ENCODE measurements at places on chromosomes 1 and 21.
A peak's percentile ranks its signal among the peaks of the same experiment; 100 is the strongest.

DNA sequence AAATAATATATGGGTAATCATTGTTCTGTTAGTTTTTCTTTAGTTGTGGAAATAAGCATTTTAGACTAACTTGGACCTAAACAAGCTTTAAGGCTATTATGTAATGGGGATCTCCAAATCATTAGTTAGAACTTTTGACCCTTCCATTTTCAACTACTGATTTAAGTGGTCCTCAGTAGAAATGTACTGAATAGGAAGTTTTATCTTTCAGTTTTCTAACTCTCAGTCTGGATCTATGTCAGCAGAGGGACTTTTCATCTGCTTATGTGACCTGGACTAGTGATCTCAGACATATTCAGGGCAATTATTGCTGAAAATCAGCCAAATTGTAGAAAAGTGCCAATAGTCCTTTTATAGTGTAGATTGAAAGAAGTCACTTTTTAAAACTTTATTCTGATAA is 56.0 kb downstream of the SASS6 start:
- DNase-seq, result no peak

GRCh38 chr1:228074954-228075730 is 7.4 kb upstream of the ARF1 start:
- no peak for DNase-seq

GRCh38 chr1:198620951-198621824 is 17.7 kb upstream of the PTPRC start:
- DNase-seq, result peak; percentile 21

DNA sequence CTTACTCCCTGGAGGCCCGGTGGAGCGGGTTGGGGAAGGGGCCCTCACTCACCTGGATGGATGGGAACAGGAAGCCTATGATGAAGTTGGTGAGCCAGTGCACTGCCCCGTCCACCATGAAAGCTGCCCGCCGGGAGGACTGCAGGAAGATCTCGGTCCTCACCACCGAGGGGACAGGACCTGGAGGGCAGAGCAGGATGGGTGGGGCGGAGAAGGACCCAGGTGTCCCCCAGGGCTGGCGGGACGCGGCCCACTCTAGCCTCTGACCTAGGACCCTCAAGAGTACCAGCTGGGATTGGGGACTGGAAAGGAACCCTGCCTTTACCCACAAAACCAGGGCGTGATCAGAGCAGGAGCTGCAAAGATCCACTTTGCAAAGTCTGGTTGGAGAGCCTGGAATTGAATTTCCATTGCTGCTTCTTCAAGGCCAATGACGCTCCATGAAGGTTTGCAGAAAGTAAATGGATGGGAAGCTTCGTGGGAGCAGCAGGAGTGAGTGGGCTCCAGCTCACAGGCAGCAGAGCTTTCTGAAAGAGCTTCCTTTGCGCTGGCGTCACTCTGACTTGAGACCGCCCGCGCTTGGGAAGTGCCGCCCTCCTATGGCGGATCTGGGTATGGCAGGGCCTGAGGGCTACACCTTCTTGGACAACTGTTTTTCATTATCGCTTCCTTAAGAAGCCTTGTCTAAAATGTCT is 21.4 kb downstream of the SLC2A7 start:
- peak; percentile 62 for DNase-seq

DNA sequence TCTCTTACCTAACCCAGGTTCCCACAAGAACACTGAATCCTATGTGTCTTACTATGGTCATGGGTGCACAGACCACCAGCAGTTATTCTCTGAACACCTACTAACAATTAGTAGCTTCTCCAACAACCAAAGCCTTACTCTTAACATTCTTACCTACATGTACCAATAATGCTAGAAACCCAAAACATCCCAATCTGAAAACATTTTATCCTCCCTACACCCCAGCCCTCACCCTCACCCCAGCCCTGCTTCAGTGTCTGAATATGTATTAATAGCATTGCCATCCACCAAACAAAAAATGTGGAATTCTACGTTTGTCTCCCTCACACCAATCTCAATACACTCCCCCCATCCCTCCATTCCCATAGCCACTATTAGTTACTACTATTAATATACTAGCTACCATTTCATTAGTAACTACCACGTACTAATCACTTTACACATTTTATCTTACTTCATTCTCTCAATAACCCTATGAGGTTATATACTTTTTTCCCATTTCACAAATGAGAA is 2.6 kb downstream of the TRIM33 start:
- no peak for DNase-seq

DNA sequence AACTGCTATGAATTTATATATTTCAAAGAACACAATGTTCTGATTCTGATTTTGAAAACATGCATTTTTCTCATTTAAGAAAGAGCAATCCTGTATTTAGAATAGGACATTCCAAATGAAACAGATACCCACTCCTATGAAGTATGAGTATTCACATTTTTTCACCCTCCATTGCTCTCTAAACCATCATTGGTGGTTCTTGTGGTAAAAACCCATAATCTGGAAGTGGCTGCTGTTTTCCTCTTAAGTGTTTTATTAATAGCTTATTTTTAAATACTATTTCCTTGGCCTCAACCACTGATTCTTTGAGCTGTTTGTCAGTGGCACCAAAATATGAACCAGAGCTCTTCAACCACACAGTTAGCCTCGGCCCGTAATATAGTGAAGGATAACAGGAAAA is 60.0 kb upstream of the ADAM30 start:
- no peak for DNase-seq

DNA sequence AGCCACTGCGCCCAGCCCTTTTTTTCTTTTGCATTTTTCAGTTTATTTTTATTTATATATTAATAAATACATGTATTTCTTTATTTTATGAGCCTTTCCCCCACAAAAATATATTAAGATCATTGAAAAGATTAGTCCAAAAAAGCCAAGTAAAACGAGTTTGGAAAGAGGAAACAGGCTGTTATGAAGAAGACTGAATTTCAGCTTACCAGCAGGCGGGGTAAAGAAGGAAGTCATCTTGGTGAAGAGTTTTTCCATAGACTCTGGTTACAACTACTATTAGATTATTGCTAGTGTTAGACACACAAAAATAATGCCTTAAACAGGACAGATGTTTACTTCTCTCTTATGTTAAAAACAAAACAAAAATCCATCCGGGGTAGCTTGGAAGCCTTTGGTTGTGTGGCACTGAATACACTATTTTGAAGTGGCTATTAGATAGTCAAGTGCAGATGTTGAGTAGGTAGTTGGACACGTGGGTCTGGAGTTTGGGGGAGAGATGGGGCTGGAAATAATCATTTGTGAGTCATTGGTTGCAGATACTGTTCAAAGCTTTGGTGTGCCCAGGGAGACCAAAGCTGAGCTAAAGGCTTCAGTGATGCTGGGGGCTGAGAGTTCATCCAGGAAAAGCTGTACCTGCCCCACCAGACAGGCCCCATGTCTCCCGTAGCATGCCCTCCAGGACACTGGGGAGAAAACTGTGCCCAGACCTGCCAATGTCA is 8.7 kb upstream of the LRRC71 start:
- no peak for DNase-seq

DNA sequence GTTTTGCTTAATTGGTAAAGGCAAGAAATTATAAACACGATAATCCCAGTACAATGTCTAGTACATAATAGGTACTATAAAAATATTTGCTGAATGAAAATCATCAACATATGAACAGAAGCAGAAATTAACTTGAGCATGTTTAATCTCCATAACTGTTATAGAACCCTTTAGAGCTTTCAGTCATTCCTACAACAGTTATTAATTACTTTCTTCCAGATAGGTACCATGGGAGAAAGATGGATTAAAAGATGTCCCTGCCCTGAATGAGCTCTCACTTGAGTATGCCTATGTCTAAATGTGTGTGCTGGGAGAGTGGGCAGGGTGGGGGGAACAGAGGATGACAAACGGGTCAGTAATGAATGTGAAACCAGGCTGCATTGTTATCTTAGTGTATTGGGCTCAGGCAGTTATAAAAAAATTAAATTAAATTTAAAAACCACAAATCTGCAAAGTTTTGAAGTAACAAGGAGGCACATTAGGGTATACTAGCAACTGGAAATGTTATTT is 2.4 kb downstream of the EPS15 start:
- no peak for DNase-seq

DNA sequence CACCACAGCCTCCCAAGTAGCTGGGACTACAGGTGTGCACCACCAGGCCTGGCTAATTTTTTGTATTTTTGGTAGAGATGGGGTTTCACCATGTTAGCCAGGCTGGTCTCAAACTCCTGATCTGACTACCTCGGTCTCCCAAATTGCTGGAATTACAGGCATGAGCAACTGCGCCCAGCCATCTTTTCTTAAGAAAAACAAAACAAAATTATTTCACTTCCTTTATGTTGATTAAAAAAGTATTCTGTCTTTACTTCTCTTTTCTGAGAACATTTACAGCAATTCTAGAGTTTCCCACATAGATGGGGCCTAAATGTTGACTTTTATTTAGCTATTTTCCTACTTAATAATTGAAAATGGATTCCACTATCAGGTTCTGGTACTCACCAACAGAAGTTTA is 17.3 kb upstream of the TMEM183A start:
- no peak for DNase-seq

GRCh38 chr21:23890652-23891051 is 1716.6 kb downstream of the MRPL39 start:
- DNase-seq, result no peak

- no peak for DNase-seq
These were observed 23.5 kb downstream of the BACH1 start for GRCh38 chr21:29321932-29322928.

GRCh38 chr1:85334962-85335361 is 58.5 kb upstream of the BCL10 start:
- DNase-seq, result no peak

DNA sequence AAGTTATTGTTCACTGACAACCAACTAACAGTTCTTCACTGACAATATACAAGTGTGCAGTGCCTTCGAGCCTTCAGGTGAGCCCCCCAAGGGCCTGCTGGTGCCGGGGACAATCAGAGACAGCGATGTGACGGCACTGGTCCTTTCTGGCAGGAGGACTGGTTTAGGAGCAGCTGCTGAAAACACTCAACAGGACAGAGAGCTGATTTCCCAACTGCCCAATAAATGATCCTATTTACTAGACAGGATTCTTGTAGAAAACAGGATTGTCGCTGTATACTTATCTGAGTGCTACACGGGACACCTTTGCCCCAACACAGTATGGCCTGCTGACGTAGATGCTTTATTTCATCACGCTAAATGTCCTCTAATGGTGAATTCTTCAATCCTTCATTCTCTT is 65.4 kb downstream of the TP53BP2 start:
- DNase-seq, result no peak

GRCh38 chr1:66968574-66968973 is 43.8 kb downstream of the MIER1 start:
- DNase-seq, result no peak

DNA sequence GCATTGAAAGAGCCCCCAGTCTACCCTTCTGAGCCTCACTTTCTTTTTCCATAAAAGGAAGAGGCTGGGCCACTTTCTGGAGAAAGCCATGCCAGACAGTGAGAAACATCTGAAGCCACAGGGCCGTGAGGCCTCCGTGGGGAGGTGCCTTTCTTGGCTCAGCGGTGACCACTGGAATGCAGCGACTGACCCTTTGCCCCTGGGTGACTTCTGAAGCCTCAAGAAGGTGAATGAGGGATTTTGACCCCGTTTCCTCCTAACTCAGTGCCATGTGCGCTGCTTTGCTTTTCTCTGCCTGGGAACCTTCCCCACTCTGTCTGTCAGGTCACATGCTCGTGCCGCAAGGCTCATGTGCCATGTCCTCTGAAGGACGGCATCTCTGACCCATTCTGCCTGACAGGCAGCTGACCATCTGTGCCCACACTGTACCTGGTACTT is 44.7 kb upstream of the A3GALT2 start:
- no peak for DNase-seq

- DNase-seq, result no peak
These were observed 145.2 kb downstream of the TNR start for GRCh38 chr1:175597969-175598765.

DNA sequence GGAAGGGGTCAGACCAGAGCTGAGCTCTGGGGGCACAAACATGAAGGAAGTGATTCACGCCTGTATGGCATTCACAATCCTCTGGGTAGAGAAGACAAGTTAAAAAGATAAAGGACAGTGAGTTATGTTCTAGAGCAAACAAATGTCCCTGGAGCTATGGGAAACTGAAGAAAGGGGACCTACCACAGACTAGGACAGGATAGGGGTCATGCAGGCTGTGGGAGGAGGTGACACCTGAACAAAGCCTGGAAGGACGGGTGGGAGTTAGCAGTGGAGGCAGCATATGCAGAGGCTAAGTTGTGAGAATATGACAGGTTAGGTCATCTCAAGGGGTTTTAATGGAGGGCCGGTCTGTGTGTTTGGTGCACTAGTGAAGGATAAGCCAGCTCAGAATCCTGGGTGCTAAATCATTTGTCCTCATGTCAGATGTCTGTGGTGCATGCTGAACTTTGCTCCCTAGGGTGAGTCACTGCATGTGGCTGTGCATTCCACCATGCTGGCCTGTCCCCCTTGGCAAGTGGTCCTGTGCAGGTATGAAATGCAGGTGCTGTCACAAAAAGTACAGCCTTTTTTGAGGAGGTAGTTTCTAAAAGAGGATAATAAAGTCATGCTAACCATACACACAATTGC is 28.5 kb downstream of the TNN start:
- DNase-seq, result no peak

- no peak for DNase-seq
These were observed 4.9 kb upstream of the LAD1 start for GRCh38 chr1:201404055-201404454.

DNA sequence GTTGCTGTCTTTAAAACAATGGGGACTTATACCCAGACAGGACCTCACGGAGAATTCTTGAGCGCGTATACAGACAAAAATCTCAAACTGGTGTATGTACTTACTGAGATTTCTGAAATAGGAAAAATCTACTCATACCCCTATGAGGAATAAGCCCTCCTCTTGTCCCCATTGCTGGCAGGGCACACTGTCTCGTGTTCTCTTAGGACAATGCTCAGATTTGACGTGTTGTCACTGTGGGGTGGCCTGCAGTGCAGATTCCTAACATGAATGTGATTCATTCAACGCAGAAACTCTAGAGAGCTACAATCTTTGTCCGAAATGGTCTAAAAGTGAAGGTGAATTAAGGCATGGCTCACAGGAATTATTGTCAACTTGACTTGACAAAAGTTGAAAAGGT is 31.1 kb upstream of the PDE9A start:
- no peak for DNase-seq

GRCh38 chr21:38475519-38475918 is 22.8 kb downstream of the ERG start:
- DNase-seq, result no peak

- no peak for DNase-seq
These were observed 131.6 kb upstream of the IVNS1ABP start for GRCh38 chr1:185448591-185449186.

DNA sequence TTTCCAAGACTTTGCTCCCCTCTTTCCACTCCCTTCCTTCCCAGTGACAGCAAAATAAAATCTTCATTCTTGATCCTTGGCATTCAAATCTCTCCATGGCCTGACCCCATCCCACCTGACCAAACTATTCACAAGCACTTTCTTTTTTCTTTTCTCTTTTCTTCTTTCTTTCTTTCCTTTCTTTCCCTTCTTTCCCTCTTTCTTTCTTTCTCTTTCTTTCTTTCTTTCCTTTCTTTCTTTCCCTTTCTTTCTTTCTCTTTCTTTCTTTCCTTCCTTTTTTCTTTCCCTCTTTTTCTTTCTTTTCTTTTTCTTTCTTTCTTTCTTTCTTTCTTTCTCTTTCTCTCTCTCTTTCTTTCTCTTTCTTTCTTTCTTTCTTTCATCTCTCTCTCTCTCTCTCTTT is 207.1 kb downstream of the ADGRL2 start:
- no peak for DNase-seq

- no peak for DNase-seq
These were observed 27.6 kb downstream of the RUNX3 start for GRCh38 chr1:24902471-24902891.

Data from activated CD4-positive, CD25-positive, alpha-beta regulatory T cell treated with anti-CD3 and anti-CD28 coated beads, Interleukin-2, amount 50 U/mL, for 16 hours (primary cell).